ENCODE measurements at places on chromosomes 2 and 18. TPM values are rescaled to one million over a fixed set of nuclear protein-coding genes. Genes with fewer than 3 reads are reported as not detected.

CAVIN2 gene
- total RNA-seq: 6.7 TPM

ASAP2 gene
- 84.1 TPM for total RNA-seq

PEX13 gene
- total RNA-seq: 24.9 TPM

ESPNL gene
- 0.63 TPM for total RNA-seq

CXCR4 gene
- total RNA-seq: 12.6 TPM

LRP2 gene
- 0.06 TPM for total RNA-seq

Measured in mucosa of descending colon (tissue), 3 donors.